ENCODE measurements at places on chromosomes 11 and 22. TPM values are rescaled to one million over a fixed set of nuclear protein-coding genes. Genes with fewer than 3 reads are reported as not detected.

The MMP27 gene
- not detected for total RNA-seq

The OR10A2 gene
- not detected for total RNA-seq

The CXCR5 gene
- total RNA-seq = not detected

GRCh38 chr11:103453126-103453525 is 343.9 kb downstream of the DYNC2H1 start:
- no peak overlapping the region for H3K27ac ChIP-seq
- H3K4me3 ChIP-seq = no peak overlapping the region
- H3K27me3 ChIP-seq = no peaks in the 10 kb centered on the region
- DNase-seq = no peak
- H3K36me3 ChIP-seq = no peaks in the 10 kb centered on the region

DNA sequence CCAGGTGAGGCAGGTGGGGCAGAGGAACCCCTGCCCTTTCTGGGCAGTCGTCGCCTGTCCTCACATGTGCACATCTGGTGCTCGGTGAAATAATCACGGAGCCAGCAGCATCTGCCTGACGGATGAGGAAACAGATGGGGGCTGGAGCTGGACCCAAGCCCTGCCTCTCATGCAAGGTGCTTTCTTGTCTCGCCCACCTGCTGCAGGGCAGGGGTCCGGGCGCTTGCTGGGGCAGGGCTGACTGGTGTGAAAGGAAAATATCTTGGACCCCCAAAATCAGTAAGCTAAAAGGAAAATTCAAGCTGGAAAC is 3.3 kb downstream of the ALDH3B2 start:
- no peaks in the 10 kb centered on the region for H3K4me1 ChIP-seq
- no peak for DNase-seq
- no peaks in the 10 kb centered on the region for H3K27me3 ChIP-seq
- no peaks in the 10 kb centered on the region for H3K36me3 ChIP-seq
- H3K27ac ChIP-seq = no peak overlapping the region

DNA sequence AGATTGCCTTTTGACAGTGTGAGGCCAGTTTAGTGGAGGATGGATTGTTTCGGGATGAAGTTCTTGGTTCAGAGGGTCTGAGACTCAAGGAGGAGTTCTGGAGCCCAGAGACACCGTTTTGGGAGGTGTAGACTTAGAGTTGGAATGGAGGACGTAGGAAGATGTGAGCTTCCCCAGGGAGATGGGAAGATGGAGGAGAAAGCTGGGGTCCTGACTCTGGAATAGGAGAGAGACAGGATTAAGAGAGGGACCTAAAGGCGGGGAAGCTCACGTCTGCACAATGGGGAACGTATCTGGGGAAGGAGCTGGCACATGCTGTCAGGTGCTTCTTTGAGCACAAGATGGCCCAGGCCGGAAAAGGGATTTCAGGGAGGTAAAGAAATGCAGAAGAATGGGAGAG is 71.3 kb upstream of the CLDN5 start:
- no peak overlapping the region for H3K4me3 ChIP-seq
- no peak overlapping the region for H3K27ac ChIP-seq
- H3K4me1 ChIP-seq = no peaks in the 10 kb centered on the region
- no peaks in the 10 kb centered on the region for H3K36me3 ChIP-seq
- no peak for DNase-seq

GRCh38 chr11:77418155-77418970 is 55.5 kb downstream of the PAK1 start:
- H3K4me1 ChIP-seq = no peaks in the 10 kb centered on the region
- DNase-seq = no peak
- no peaks in the 10 kb centered on the region for H3K27me3 ChIP-seq
- H3K36me3 ChIP-seq = no peaks in the 10 kb centered on the region
- H3K4me3 ChIP-seq = no peak overlapping the region
- H3K27ac ChIP-seq = no peak overlapping the region

GRCh38 chr11:72135891-72136683 is 562 bp downstream of the FOLR3 start:
- no peaks in the 10 kb centered on the region for H3K4me1 ChIP-seq
- H3K36me3 ChIP-seq = no peaks in the 10 kb centered on the region
- no peak overlapping the region for H3K4me3 ChIP-seq
- no peak overlapping the region for H3K27ac ChIP-seq

GRCh38 chr11:132123449-132123848 is 753.0 kb downstream of the NTM start:
- no peak overlapping the region for H3K27ac ChIP-seq
- DNase-seq = no peak
- H3K4me3 ChIP-seq = no peak overlapping the region
- no peaks in the 10 kb centered on the region for H3K27me3 ChIP-seq
- no peaks in the 10 kb centered on the region for H3K36me3 ChIP-seq
